ENCODE measurements at places on chromosomes 4 and X.

- DNase-seq: no peak
Observed at GRCh38 chr4:170931321-170931720, 841.6 kb upstream of the AADAT start.

DNA sequence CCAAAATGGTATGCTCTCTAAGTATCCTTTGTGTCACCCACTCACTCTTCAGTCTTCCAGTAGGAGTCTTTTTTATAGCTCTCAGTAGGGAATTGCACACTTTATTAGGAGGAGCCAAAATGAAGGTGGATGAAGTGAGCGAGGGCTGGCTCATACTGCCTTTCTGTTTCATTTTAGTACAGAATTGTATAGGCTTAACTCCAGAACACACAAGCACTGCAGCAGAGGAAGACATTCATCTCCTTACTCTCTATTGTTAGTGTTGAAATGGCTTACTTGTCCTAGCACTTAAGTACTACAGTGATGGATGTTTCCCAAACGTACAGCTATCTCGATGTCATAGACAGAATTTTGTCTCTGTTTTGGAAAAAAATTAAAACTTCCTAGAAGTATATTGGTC is 327.3 kb upstream of the ATOH1 start:
- DNase-seq: no peak

- DNase-seq: no peak
Observed at GRCh38 chr4:123386609-123387008, 10.0 kb upstream of the SPRY1 start.

DNA sequence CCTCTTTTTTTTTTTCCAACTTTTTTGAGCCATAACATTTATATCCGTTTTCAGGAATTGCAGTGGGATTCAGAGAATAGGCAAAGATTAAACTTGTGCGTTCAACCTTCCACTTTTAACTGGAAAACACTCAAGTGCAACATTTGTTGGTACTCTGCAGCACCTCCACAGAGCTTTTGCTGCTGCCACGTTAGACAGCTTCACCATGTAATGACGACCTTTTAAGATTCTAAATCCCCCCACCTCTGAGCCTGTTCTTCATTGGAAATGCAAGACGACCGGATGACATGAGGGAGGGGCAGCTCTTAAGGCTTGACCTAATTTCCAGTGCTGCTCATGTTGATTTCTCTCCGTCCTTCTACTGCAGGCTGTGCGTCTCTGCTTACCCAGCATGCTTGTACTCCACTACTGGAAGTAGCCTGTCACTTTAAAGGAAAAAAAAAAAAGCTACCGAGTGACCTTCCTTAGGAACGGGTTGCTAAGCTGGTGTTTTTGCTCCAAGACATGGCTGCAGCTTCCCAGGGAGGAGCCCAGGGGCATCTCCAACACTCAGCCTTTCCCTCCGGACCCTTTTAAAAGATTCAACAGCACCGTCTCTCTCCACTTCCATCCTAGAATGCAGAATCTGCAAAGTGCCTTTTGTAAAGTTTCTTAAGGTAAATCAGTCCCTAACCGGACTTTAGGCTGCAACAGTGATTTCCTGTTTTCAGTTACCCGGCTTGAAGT is at the start of gene CC2D2A:
Gene CC2D2A (plus strand): TSS at position 481 of the 726 bp plus-strand sequence. CDS start 6,051 bp downstream, outside the sequence.
- no peak for DNase-seq

GRCh38 chrX:13939741-13940597 is 89.7 kb downstream of the GEMIN8 start:
- DNase-seq: no peak

- no peak for DNase-seq
Observed at GRCh38 chr4:88022289-88022688, 14.9 kb downstream of the PKD2 start.

DNA sequence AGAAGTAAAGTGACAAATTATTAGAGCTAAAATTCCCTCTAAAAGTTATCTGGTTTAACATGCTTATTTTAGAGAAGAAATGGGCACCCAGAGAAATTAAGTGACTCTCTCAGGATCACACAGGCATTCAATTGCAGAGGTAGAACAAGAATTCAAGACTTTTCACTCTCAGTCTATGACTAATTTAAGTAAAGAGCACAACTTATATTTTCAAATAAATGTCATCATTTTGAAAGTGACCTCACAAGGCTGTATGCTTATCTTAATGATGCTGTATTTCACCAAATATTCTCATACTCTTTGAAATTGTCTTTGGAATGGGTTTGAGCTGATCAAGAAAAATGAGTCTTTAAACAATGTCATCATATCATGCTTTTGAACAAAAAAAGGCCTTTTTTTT is 15.3 kb downstream of the GPR174 start:
- DNase-seq: no peak

DNA sequence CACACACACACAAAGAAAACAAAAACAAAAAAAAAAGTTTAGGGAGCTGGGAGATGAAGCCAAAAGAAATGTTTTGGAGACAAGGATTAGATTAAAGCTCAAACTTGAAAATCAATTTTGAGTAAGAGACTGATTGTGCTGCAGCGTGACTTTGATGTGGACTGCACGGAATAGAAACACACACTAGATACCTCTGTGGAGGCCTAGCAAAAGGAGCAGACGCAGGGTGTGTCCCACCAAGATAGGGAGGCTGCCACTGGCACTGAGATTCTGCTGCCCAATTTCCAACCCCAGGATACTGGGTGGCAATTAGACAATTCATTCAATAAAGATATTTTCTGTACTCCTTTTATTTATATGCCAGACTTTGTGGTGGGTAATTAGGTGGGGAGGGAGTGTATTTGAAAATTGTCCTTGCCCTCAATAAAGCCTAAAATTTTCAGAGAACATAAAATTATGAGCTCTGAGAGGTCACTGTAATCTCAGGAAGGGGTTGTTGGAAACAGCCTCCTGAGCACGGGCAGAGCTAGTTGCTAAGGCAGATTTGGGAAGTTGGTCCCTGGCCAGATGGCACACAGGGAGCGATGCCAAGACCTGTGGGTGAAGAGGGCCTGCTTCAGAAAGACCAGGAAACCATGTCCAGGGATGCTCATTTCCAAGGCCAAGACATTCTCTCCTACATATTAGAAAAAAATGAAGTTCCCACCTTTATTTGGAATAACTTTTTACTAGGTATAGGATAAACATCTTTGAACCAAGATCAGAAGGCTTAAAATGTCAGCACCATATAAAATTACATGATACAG is 1.9 kb upstream of the PPP3CA start:
- DNase-seq: no peak
